Activated B cell treated with CpG ODN at 0.5 μM for 24 hours (primary cell): ENCODE measurements at places on chromosomes 12 and 14. TPM values are rescaled to one million over a fixed set of nuclear protein-coding genes. Genes with fewer than 3 reads are reported as not detected.

GRCh38 chr14:93824518-93825234 is 36.4 kb upstream of the PRIMA1 start:
- no peak for DNase-seq

Gene SYNDIG1L
- total RNA-seq, result not detected in 2 replicates

DNA sequence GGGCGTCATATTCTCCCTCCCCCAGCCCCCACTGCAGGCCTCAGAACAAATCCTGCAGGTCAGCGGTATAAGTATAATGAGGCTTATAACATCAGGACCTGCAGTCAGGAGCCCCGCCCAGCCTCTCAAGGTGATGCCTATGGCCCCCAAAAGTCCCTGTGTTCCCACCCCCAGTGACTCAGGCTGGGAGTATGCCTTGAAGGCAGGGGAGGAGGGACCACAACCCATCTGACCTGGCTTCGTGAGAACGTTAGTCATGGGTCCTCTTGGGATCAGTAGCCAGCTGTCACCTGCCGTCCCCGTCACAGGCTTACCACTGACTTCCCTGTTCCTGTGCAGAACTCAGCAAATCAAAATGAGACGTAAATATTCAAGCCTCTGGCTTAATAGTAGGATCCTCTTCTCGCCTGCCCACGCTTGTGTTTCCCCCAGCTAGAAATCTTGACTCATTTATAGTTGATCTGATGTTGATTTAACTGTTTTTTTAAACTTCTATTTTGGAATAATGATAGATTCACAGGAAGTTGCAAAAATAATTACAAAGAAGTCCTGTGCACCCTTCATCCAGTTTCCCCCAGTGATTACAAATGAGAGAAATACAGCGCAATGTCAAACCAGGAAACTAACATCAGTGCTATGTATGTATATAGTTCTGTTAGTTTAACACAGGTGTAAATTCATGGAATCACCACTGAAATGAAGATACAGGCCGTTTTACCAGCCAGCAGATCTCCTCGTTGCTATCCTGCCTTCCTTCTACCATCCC is 107.5 kb downstream of the ADGRD1 start:
- peak; percentile 12 for DNase-seq

DNA sequence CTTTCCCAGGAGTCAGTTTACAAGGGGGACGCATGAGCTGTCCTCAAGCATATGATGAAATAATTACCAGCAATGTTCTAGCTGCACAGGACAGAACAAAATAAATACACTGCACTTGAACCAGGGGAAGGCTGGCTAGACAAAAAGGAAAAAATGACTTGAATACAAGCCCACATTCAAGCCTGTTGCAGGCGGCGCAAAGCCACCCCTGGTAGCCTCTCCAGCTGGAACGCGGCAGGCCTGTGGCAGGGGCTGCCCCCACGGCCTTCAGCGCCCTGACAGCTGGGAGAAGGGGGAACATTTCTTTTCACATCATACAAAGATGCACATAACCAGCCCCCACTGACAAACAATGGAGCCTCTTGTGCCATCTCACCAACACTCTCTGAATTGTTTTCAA is 57.1 kb downstream of the TRAFD1 start:
- DNase-seq, result no peak

Gene RPL10L
- not detected in 2 replicates for total RNA-seq

Gene OR4E2
- total RNA-seq, result not detected in 2 replicates

DNA sequence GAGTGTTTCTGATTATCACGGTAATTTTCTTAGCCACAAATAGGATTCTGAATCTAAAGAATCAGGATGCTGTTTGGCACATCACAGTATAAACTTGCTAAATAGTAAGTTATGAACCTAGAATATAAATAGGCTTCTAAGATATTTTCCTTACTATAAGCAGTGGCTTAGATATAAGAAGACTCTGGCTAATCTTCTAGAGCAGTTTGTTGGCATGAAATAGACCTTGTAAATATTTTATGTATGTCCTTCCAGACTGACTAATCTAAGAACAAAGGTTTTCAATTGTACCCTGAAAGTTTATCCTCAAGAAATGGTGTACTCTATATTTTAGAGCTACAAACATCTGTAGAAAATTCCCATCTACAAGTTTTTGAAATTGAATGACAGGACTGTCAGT is 48.3 kb downstream of the LMNTD1 start:
- DNase-seq, result no peak

- DNase-seq, result no peak
Measured at GRCh38 chr12:132321321-132322118, 7.9 kb downstream of the GALNT9 start.

GRCh38 chr14:87148655-87149054 is 844.3 kb downstream of the GALC start:
- no peak for DNase-seq

GRCh38 chr14:100589760-100590469 is 2.7 kb upstream of the BEGAIN start:
- DNase-seq, result no peak

GRCh38 chr14:75312341-75312740 is 33.7 kb downstream of the FOS start:
- no peak for DNase-seq

Gene NPAS3
- total RNA-seq, result not detected in 2 replicates
